ENCODE measurements at places on chromosomes 1 and 21. TPM values are rescaled to one million over a fixed set of nuclear protein-coding genes. Genes with fewer than 3 reads are reported as not detected.

PRELP gene
- 0.05 TPM for total RNA-seq

GRCh38 chr1:212024469-212025149, 10.7 kb downstream of the INTS7 start:
- DNase-seq: no peak

SPRTN gene
- total RNA-seq: 20.4 TPM

GRCh38 chr1:158149175-158149574, 31.5 kb upstream of the CD1D start:
- no peak for DNase-seq

Data from renal cortical epithelial cell (primary cell).